PC-3 (cell line): ENCODE measurements at places on chromosomes 11 and 22. TPM values are rescaled to one million over a fixed set of nuclear protein-coding genes. Genes with fewer than 3 reads are reported as not detected.

Gene PDHX
- total RNA-seq = 20.3 and 22.7 TPM in 2 replicates

GRCh38 chr11:86565388-86565787 lies 107.0 kb downstream of the ME3 start:
- 0 out of 2 replicates have a peak, but pooled peaks cover 5% of the 10 kb centered on the region for H3K4me1 ChIP-seq
- H3K4me3 ChIP-seq = no peak overlapping the region
- no peak overlapping the region for H3K27ac ChIP-seq

DNA sequence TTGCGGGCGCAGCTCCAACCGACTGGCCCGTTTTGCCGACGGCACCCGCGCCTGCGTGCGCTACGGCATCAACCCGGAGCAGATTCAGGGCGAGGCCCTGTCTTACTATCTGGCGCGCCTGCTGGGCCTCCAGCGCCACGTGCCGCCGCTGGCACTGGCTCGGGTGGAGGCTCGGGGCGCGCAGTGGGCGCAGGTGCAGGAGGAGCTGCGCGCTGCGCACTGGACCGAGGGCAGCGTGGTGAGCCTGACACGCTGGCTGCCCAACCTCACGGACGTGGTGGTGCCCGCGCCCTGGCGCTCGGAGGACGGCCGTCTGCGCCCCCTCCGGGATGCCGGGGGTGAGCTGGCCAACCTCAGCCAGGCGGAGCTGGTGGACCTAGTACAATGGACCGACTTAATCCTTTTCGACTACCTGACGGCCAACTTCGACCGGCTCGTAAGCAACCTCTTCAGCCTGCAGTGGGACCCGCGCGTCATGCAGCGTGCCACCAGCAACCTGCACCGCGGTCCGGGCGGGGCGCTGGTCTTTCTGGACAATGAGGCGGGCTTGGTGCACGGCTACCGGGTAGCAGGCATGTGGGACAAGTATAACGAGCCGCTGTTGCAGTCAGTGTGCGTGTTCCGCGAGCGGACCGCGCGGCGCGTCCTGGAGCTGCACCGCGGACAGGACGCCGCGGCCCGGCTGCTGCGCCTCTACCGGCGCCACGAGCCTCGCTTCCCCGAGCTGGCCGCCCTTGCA lies 1.0 kb downstream of the FJX1 start:
- peak overlapping the region; percentile 93 for H3K27ac ChIP-seq
- H3K27me3 ChIP-seq = no peaks in the 10 kb centered on the region

- H3K4me1 ChIP-seq = no peaks in the 10 kb centered on the region
- H3K27me3 ChIP-seq = peaks cover 13% of the 10 kb centered on the region; the same call in 1 of the 2 replicates
- peak; percentile 23 for DNase-seq
- no peaks in the 10 kb centered on the region for H3K36me3 ChIP-seq
Observed at GRCh38 chr11:72609045-72609444, 65.2 kb downstream of the PDE2A start.

DNA sequence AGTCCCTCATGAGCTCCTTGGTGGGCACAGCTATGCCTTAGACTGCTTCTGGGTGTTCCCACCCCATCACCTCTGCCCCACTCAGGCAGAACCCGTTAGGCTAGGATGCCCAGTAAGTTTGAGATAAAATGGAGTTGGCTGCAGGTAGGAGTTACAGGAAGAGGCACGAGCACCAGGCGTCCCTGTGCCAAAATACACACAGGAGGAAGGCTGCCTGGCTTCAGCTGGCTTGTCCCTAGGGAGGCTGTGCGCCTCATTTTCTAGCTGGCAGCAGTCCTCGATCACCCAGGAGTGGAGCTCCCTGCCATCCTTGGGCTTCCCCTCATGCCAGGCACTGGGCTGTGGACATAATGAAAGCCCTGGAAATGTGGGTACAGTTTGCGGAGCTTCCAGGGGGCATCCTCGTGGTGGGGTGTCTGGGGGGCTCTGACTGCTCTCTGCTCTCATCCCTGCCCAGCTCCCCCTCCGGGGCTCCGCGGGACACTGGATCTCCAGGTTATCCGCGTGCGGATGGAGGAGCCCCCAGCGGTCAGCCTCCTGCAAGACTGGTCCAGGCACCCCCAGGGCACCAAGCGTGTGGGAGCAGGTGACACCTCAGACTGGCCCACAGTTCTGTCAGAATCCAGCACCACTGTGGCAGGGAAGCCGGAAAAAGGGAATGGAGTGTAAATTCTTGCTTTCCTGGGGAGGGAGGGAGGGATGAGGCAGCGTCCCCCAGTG lies 12.3 kb upstream of the MARK2 start:
- no peak for DNase-seq
- H3K4me1 ChIP-seq = no peaks in the 10 kb centered on the region
- H3K4me3 ChIP-seq = no peak overlapping the region
- H3K27ac ChIP-seq = no peak overlapping the region
